Putamen (tissue), 1 donor: ENCODE measurements at places on chromosomes 1 and 21.

- peak; percentile 45 for DNase-seq
Observed at GRCh38 chr1:53048960-53049573, 12.9 kb upstream of the PODN start.

DNA sequence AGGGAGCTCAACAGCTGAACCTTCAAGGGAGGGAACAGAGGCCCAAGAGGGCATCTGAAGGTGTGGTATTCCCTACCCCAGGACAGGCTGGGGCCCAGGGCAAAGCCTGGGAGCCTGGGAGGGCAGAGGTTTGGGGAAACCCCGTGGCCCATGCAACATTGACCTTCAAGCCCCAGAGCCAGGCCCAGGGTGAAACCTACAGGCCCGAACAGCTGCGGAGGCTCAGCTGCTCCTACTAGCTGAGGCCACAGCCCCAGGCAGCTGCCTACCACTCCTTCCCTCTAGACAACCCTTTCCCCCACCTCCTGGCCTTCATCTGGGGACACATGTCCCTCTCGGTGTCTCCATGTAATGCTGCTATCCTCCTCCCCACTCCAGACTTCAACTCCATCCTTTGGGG, 3.2 kb downstream of the LAD1 start:
- DNase-seq, result no peak

DNA sequence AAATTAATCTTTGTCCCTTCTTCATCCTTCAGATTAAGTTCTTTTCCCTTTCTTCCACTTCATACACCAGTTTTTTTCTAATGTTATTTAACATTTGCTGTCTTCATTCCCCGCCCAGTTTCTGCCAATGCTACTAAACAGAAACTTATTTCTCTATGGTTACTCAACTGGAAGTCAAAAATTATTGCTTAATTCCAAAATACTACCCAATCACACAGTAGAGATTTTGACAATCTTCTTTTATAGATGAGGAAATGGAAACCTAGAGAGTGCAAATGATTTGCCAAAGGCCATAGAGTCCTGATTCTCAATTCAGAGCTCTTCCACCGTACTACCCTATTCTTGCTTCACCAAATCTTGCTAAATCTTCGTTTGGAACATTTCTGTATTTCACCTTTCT, 58.1 kb upstream of the SH3GLB1 start:
- no peak for DNase-seq

- no peak for DNase-seq
Observed at GRCh38 chr1:244897476-244898254, 33.3 kb upstream of the HNRNPU start.

GRCh38 chr1:40243351-40243750, 4.4 kb upstream of the TMCO2 start:
- DNase-seq, result no peak

DNA sequence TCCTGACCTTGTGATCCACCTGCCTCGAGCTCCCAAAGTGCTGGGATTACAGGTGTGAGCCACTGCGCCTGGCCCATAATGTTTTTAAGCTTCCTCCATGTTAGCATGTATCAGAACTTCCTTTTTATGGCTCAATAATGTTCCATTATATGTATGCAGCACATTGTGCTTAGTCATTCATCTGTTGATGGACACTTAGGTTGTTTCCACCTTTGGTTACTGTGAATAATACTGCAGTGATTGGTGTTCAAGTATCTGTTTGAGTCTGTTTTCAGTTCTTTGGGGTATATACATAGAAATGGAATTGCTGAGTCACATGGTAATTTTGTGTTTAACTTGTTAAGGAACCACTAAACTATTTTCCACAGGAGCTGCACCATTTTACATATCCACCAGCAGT, 17.7 kb downstream of the CMPK1 start:
- DNase-seq, result no peak

DNA sequence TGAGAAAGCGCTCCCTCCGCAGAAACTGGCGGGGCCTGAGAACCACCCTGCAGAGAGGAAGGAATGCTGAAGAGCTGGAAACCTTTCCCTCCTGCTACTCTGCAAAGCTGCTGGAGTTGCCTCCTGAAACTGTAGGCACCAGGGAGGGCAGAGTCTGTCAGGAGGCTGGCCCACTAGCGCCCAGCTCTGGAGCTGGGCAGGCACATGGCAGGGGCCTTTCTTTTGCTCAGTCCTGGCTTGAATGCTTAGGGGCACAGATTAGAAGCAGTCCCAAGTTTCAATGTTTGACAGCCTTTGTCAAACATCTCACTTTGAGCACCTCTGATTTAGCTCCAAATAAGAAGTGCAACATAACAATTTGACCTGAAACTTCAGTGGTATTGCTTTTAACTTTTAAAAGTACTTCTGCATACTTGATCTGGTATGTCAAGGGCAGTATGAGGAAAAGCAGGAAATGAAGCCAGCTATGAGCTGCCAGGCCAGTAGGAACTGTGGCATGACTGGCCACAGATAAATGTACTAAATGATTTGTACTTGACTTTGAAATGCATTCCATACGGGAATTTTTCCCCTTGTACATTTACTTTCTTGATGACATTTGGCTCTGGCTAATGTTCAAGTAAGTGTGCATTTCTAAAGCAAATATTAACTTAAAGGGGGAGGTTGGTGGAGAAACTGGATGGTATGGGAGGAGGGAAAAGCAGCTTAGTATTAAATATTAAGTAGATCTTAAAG, 7.2 kb downstream of the C1orf116 start:
- no peak for DNase-seq

DNA sequence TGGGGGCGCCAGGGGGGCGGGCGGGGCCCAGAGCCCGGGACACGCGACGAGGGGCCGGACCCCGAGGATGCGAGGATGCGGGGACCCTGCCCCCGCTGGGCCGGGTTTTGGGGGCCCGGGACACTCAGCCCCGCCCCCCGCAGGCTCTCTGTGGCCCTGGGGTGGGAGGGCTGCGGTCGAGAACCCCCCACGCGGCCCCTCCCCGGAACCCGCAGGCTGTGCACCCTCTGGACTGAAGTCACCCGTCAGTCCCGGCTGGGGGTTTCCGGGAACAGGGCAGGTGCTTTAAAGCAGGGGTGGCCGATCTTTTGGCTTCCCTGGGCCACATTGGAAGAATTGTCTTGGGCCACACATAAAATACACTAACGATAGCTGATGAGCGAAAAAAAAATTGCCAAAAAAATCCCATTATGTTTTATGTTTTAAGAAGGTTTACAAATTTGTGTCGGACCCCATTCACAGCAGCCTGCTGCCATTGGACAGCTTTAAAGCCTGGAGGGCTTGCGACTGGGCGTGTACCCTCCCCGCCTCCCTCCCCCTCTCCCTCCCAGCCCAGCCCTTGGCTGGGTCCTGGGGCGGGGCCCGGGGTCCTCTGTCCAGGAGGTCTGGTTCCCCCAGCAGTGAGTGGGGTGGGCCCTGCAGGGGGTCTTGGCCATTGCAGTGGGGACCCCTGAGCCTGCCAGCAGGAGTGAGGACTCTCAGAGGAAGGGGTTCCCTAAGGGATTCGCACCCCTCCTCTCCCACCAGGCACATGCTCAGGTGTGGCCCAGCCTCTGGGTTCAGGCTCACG, 21.6 kb upstream of the C1orf159 start:
- no peak for DNase-seq

- no peak for DNase-seq
Observed at GRCh38 chr1:203065191-203065590, 20.6 kb downstream of the MYOG start.

DNA sequence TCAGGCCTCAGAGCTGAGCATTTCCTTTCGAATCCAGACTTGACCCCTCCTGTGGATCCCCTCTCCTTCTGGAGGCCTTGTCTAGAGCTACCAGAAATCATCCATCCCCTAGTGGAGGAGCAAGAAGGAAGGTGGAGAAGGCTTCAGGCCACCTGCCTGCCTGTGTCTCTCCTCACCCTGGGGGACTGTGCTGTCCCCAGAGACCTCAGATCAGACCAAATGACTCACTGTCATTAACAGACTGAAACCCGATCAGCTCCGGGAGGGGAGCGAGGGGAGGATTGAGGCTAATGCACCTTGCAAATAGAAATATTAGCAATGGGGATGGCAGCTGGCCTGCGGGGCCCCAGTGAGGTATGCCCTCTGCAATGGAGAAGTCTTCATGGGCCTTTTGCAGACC, 2.1 kb downstream of the MYBPH start:
- no peak for DNase-seq

GRCh38 chr1:152148051-152148450, 11.0 kb downstream of the RPTN start:
- no peak for DNase-seq
